ENCODE measurements at places on chromosomes 11 and 22.

DNA sequence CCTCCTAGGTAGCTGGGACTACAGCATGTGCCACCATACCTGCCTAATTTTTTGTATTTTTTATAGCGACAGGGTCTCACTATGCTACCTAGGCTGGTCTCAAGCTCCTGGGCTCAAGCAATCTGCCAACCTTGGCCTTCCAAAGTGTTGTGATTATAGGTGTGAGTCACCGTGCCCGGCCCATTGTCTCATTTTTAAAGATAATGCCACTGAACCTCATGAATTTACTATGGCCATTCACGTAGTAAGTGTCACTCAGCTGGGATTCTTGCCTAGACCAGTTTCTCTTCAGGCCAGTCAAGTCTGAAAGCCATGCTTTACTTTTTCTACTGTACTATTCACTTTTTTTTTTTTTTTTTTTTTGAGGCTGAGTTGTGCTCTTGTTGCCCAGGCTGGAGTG, 22.4 kb downstream of the DEPDC5 start:
- no peak for DNase-seq

GRCh38 chr11:23865341-23865975, 631.4 kb upstream of the LUZP2 start:
- DNase-seq, result no peak

DNA sequence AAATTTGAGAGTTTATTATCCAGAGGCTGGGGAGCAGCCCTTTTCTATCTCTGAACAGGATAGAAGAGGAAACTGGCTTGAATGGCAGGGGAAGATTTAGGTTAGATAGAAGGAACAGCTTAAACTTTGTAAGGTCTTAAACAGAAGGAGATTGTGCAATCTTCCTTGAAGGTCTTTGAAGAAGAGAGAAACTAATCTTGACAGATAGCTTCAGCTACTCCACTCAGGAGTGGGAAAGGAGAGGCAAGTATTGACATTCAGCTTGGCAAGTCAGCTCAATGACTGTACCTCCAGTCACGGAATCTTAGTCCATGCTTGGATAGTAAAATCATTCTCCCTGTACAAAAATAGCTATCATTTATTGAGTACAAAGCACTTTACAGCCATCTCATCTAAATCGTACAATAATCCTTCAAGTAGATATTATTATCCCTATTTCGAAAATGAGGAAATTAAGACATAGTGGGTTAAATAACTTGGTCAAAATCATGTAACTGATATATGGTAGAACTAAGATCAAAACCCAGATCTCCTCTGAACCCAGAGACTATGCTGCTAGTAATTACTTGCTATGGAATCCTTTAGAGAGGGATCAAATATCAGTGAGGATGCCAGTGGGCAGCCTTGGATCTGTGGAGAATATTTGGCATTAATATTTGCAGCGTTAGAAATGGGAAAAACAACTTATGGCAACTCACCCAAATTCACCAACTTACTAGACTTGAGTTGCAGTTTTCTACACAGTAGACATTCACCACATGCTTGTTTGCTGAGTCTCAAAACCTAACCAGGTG, 14.6 kb downstream of the C11orf97 start:
- no peak for DNase-seq

- DNase-seq, result no peak
These were observed 21.8 kb upstream of the ABCC8 start for GRCh38 chr11:17498475-17498874.

DNA sequence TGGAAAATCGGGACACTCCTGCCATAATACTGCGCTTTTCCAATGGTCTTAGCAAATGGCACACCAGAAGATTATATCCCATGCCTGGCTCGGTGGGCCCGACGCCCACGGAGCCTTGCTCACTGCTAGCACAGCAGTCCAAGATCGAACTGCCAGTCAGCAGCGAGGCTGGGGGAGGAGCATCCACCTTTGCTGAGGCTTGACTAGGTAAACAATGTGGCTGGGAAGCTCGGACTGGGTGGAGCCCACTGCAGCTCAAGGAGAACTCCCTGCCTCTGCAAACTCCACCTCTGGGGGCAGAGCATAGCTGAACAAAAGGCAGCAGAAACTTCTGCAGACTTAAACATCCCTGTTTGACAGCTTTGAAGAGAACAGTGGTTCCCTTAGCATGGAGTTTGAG, 15.6 kb downstream of the PTH start:
- DNase-seq, result no peak

DNA sequence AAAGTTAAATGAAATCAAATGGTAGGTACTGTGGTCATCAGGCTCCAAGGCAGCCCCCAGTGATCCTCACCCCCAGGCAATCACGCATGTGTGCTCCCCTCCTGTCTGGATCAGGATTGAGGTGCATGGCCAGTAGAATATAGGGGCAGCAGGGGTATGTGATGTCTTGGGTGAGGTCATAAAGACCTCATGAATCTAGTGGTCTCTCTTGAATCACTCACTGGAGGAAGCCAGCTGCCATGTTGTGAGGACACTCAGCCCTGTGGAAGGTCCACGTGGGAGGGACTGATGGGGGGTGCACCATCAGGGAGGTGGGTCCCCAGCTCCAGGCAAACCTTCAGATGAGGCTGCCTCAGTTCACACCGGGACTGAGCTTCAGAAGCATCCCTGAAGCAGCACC, 6.8 kb upstream of the IL17REL start:
- no peak for DNase-seq

- DNase-seq, result no peak
These were observed 23.1 kb upstream of the CBX7 start for GRCh38 chr22:39175353-39176142.

All from neuronal stem cell (in vitro differentiated cells).